ENCODE measurements at places on chromosomes 7 and 10.

DNA sequence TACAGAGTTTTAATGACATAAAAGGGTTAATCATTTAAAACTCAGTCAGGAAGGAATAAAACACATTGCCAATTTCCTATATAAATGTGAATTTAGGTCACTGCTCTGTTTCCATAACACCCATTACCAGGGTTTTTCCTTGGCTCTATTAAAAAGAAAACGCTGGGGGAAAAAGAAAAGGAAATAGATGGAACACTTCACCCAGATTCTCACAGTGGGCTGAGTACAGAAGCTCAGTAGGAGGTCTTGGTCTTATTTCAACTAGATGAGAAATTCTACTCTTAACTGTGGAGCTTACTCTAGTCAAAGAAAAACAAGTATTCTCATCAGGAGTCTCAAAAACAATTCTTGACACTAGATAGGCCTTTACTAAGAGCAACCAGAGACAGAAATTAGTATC, 36.5 kb downstream of the GLUD1 start:
- DNase-seq, result no peak

- DNase-seq, result no peak
Measured at GRCh38 chr7:148698007-148698396, 701 bp upstream of the CUL1 start.

DNA sequence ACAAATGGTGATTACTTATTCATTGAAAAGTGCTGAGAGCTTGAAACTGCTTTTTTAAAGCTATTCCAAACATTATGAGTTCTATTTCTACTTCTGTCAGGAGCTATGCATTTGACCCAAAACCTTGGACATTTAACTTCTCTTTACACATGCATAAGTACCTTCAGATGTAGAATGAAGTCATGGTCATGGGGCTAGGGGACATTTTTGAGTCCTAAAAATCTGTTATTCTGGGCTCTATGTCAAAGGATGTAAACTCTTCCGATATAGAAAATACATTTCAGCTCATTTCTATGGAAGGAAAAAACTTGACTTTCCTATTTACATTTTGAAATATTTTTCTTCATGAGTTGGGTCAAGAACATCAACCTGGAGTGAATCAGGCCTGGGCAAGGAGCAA, 179.5 kb upstream of the CXCL12 start:
- no peak for DNase-seq

DNA sequence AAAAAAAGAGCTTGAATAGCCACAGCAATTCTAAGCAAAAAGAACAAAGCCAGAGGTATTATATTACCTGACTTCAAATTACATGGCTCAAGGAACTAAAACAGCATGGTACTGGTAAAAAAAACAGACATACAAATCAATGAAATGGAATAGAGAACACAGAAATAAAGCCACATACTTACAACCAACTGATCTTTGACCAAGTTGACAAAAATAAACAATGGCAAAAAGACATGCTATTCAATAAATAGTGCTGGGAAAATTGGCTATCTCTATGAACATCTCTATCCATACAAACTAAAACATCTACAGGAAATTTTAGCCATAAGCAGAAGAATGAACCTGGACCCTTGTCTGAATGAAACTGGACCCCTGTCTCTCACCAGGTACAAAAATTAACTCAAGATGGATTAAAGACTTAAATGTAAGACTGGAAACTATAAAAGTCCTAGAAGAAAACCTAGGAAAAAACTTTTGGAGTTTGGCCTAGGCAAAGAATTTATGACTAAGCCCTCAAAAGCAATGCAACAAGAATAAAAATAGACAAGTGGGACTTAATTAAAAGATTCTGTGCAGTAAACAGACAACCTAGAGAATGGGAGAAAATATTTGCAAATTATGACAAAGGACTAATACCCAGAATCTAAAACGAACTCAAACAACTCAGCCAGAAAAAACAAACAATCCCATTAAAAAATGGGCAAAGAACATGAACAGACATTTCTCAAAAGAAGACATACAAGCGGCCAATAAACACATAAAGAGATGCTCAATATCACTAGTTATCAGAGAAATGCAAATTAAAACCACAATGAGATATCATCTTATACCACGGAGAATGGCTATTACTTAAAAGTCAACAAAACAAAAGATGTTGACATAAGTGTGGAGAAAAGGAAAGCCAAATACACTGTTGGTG, 72.8 kb upstream of the DDC start:
- no peak for DNase-seq

- no peak for DNase-seq
Measured at GRCh38 chr7:24025094-24025493, 258.9 kb upstream of the NPY start.

- no peak for DNase-seq
Measured at GRCh38 chr10:100303724-100304319, 17.3 kb upstream of the BLOC1S2 start.
